ENCODE measurements at places on chromosomes 5 and 9. TPM values are rescaled to one million over a fixed set of nuclear protein-coding genes. Genes with fewer than 3 reads are reported as not detected.

PROP1 gene
- not detected for total RNA-seq

ERCC8 gene
- total RNA-seq = 30.7 TPM

AGXT2 gene
- total RNA-seq = 0.17 TPM

NUDT12 gene
- total RNA-seq = 11.1 TPM

PCDHB15 gene
- total RNA-seq = under 0.01 TPM

SLCO6A1 gene
- not detected for total RNA-seq

TGFBR1 gene
- total RNA-seq = 49.3 TPM

ZNF883 gene
- 7.9 TPM for total RNA-seq

BICD2 gene
- 60.2 TPM for total RNA-seq

KIF4B gene
- 0.15 TPM for total RNA-seq

ARAP3 gene
- 4.5 TPM for total RNA-seq

SVEP1 gene
- total RNA-seq = 150 TPM

PCDHGA4 gene
- total RNA-seq = 8.9 TPM

ARID3C gene
- total RNA-seq = not detected

LCN15 gene
- total RNA-seq = not detected

TERT gene
- total RNA-seq = not detected

IFNA13 gene
- total RNA-seq = not detected

LARP1 gene
- 83.7 TPM for total RNA-seq

MLLT3 gene
- 37.1 TPM for total RNA-seq

SLC36A2 gene
- not detected for total RNA-seq

DMRT2 gene
- not detected for total RNA-seq

GLRA1 gene
- not detected for total RNA-seq

BTNL3 gene
- total RNA-seq = not detected

CYLC2 gene
- total RNA-seq = not detected

CCNH gene
- 48.0 TPM for total RNA-seq

HTR1A gene
- not detected for total RNA-seq

ADAMTS6 gene
- 52.8 TPM for total RNA-seq

CD274 gene
- total RNA-seq = 3.3 TPM

GOLGA1 gene
- 16.6 TPM for total RNA-seq

KLHL3 gene
- 1.2 TPM for total RNA-seq

ZFAND5 gene
- total RNA-seq = 149 TPM

CSF2 gene
- not detected for total RNA-seq

CARD9 gene
- 1.3 TPM for total RNA-seq

PCDHGA8 gene
- total RNA-seq = 5.6 TPM

NR2F1 gene
- total RNA-seq = 55.4 TPM

DMRT3 gene
- total RNA-seq = not detected

SPINK7 gene
- not detected for total RNA-seq

NEK6 gene
- total RNA-seq = 46.7 TPM

SCGB3A2 gene
- total RNA-seq = not detected

All from smooth muscle cell of trachea (primary cell).